Left cardiac atrium (tissue), 4 donors: ENCODE measurements at places on chromosomes 3 and 15. TPM values are rescaled to one million over a fixed set of nuclear protein-coding genes. Genes with fewer than 3 reads are reported as not detected.

Gene LSAMP
- 1.6 TPM for total RNA-seq

Gene PLA2G4E
- total RNA-seq, result not detected

Gene PEX5L
- total RNA-seq, result 0.39 TPM

Gene FGF12
- total RNA-seq, result 245 TPM

Gene PLEKHO2
- 27.0 TPM for total RNA-seq
